ENCODE measurements at places on chromosomes 5 and 9.

- no peak for DNase-seq
Observed at GRCh38 chr5:112866739-112867138, 5.7 kb downstream of the SRP19 start.

GRCh38 chr9:16368237-16369087 is 502.0 kb downstream of the BNC2 start:
- no peak for DNase-seq

GRCh38 chr9:98556511-98556910 is 152.2 kb downstream of the GABBR2 start:
- DNase-seq: no peak

DNA sequence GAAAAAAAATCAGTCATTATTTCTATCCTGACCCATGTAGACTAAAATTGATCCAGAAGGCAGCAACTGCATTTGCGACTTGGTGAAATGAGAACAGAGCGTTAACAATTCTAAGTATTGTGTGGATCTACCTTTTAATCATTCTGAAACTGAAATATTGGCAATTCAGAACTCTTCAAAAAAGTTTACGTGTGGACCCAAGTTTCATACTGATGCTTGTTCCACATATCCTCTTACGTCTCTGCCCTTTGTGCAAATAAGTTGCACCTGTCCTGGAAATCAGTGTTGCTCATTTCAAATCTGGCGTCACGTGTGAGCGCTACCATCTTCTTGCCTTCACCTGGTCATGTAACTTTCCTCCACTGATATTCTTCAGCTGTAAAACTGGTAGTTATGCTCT is 74.7 kb downstream of the NTRK2 start:
- no peak for DNase-seq

DNA sequence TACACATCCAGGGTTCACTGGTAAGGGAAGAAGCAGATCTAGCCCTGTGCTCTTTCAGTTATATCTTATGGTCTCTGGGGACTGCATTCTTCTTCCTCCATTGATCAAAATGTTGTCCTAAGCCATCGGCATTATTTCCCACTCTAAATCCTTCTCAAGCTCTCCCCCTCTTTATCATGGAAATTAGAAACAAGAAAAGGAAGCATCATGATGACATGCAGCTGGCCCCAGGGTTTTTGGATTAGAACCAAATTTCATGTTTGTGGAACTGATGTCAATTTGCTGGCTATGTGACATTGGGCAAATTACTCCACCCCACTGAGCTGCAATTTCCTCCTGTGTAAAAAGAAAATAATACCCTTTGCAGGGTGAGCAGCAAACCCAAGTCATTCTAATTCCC is 39.5 kb downstream of the MFAP3 start:
- no peak for DNase-seq

GRCh38 chr9:87503430-87503829 is 5.8 kb downstream of the DAPK1 start:
- DNase-seq: no peak

- DNase-seq: no peak
Observed at GRCh38 chr5:42360056-42360455, 63.2 kb upstream of the GHR start.

GRCh38 chr5:125696762-125697161 is 726.4 kb upstream of the GRAMD2B start:
- no peak for DNase-seq

DNA sequence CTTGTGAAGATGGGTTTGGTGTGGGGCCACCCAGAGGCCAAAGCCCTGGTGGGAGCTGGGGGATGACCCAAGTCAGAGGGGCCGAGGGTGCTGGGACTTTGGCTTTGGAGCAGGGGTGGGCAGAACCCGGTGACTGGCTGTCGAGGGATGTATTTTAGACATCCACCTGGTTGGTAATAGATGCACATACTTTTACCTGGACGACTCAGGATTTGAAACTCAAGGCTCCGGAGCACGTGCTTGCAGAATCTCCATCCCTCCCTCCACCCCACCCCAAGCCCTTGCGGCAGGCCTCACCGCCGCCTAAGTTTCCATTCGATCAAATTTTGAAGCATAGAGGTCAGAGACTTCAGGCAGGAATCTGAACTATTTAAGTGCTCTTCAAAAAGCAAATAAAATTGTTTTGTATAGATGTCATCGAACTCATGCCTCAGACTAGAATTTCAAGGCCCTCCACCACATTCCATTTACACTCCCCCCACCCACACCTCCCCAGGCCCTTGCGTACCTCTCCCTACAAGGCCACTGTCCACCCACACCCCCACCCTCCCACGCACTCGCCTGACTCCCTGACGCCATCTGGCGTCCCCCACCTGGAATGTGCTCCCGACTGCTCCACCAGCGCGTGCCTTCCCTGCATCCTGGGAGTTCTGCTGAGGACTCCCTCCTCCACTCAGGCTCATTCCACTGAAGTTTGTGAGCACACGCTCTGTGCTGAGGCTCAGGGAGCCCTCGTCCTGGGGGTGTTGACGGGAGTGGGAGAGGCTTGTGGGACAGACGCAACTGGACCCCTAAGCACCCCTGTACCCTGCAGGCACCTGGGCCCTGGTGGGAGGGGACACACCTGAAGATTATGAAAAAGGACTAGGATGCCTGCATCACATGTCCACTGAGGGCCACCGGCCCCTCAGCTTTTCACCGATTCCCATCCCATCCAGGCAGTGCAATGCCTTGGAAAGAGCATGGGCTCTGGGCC is 56.4 kb upstream of the RPL26L1 start:
- no peak for DNase-seq

DNA sequence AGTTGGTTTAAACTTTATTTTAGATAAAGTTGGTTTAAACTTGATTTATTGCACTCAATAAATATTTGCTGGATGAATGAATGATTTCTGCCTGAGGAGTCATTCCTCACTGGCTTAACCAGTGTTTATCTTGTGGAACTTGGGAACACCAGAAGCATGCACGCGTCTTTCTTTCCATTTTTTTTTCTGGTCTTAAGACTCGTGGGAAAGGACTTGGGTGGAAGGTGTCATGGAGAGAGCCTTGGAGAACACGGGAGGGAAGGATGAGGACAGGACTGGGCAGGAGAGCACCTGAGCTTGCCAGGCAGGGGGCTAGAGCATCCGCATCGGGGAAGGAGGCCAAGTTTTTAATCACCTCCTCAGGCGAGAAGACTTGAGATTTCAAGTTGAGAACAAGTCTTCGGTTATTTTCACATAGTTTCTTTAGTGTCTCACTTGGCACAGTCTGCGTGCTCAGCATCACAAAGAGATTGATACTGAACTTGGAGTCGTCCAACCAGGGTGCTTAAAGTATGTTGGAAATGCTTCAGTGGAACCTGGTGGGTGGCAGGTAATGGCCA is 144.2 kb downstream of the PDZD2 start:
- no peak for DNase-seq

DNA sequence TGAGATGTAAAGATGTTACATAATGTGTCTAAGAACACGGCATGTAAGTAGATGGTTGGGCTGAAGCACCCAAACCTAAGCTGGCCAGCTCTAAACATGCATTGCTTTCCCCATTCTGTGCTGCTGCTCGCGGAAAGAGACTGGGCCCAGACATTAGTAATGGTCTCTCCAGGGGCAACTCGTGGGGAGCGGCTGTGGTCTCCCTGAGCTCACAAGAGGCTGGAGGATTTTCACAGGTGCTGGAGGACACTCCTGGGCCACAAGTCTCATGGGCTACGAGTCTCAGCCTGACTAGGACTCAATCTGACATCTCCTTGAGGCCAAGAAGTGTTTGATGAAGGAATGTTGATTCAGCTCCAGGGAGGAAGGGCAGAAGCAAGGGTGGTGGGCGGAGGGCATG is 92.7 kb upstream of the PTCH1 start:
- no peak for DNase-seq

- DNase-seq: no peak
Observed at GRCh38 chr5:133996683-133997252, 8.0 kb downstream of the VDAC1 start.

- no peak for DNase-seq
Observed at GRCh38 chr9:110106661-110107060, 101.3 kb downstream of the C9orf152 start.

- DNase-seq: no peak
Observed at GRCh38 chr9:86908261-86908660, 39.0 kb downstream of the GAS1 start.

GRCh38 chr5:145585-146323 is 45.5 kb upstream of the LRRC14B start:
- DNase-seq: no peak

DNA sequence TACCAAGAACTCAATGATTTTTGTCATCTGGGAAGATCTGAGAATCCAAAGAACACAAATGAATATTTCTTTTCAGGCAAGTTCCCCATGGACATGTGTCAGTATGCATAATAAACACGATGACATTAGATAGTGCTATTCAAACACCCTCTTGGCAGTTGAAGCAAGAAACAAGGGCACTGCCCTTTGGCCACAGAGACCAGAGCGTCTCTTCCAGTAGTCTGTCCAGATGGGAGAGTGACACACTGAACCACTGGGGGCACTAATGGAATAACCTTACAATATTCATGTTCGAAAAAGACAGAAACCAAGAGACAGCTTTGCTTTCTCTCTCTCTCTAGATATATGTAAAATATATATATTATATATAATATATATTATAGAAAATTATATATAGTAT is 301.9 kb downstream of the CTNND2 start:
- no peak for DNase-seq

- no peak for DNase-seq
Observed at GRCh38 chr5:159887050-159887449, 29.2 kb upstream of the ADRA1B start.

DNA sequence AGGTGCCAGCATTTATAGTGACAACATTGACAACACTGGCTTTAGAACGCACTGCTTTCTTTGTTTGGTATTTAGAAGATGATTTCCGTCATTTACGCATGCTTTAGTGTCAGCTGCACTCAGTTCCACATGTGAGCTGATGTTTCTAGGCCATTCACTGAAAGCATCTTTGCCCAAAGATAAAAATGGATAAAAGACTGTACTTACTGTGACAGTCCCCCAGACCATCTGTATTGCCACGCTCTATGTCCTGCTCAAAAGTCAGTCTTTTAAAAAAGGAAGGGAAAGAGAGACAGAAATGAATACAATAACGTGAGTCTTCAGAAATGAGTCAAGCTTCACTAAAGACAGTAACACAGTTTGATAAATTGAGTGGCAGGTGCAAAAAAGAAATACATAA is 99.3 kb downstream of the SEMA6A start:
- DNase-seq: no peak

DNA sequence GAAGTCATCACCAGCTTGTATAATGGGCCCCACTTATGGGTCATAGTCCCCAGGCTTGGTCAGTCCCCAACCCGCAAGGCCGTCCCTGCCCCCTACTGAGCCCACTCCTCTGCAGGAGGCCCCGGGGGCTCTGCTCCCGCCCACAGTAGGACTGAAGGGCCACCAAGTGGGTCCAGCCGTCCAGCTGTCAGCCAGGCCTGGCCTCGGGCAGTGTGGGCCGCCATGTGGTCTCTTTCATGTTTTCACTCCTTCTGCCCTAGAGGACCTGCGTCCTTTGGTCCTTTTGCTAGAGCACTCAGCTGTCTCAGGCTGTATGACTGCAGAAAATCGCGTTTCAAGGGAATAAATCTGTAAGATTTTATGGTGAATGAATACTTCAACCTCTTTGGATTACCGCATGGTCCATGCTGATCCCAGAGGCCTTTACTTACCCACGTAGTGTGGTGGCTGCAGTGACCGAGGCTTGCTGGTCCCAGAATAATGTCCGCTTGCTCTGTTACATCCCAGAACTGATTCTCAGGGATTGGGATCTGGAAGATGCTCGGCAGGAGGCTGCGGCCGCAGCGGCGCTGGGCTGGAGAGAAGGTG is 105.7 kb upstream of the FAM120A start:
- DNase-seq: no peak

DNA sequence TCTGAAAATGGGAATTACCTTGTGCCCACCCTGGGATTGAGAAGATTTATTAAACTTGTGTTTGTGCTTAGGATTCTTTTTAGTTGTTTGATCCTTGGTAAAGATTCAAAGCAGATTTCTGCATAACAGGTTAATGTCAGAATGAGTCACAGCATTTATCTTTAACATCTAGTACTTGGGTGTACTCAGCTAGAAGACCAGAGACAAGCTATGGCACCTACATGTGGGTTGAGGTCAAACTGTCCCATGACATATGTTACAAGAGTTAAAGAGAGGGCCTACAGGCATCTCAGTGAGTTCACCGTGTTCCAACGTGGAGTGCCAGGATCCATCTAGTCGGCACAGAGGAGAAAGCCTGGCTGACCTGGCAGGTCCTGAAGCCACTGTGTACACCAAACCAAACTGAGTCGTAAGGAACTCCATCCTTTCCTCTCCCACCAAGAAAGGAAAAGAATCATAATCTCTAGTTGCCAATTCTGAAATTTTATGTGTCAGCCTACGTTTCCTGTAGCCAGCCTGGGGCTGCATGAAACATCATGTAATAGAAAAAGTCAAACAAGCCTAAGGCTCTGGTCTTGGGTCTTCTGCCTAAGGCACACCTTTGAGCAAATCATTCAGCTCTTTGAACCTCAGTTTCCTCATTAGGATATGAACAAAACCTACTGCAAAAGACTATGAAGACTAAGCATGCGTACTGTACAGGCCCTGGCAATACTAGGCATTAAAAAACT is 73.7 kb downstream of the RCL1 start:
- no peak for DNase-seq

Measured in stimulated activated CD8-positive, alpha-beta memory T cell treated with anti-CD3 and anti-CD28 coated beads, Interleukin-7, amount 100 ng/mL, for 48 hours (primary cell).